Activated CD4-positive, alpha-beta T cell treated with anti-CD3 and anti-CD28 coated beads, Interleukin-10, Interleukin-2, amounts not matched to agents 100 ng/mL and 50 ng/mL, durations not matched to agents 16 hours and 8 hours (primary cell): ENCODE measurements at places on chromosomes 1 and 21.

DNA sequence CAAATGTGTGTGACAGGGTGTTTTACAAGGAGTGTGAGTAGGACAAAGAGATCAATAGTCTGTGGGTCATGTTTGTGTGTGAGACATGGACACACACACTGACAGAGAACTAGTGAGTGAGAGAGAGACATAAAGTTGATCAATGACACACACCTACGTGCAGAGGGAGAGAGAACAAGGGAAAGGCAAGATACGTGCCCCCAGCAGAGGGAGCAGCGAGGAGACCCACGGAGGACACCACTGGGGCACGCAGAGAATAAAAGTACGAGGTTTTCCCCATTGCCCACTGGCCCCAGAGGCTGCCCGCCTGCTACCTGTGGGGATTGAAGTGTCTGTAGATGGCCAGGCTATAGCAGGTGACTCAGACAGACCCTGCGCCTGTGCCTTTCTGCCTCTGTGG is 130.2 kb upstream of the CSF3R start:
- DNase-seq = no peak

DNA sequence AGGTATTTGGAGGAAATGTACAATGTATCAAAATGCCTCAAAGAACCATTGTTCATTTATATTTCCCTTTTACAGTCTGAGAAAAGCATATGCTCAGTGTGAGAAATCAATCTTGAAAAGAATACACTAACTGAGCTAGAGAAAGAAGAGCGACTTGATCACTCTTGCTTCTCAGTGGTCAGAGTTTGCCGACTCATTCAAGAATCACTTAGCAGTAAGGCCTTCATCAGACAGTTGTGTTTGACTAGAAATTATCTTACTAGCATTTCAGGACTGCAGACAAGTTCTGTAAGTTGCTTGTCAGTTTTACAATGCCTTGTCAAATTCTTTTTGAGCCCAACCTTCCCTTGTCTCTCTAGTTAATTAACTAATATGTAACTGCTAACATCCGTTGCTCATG is 12.9 kb downstream of the RGS18 start:
- DNase-seq = no peak

DNA sequence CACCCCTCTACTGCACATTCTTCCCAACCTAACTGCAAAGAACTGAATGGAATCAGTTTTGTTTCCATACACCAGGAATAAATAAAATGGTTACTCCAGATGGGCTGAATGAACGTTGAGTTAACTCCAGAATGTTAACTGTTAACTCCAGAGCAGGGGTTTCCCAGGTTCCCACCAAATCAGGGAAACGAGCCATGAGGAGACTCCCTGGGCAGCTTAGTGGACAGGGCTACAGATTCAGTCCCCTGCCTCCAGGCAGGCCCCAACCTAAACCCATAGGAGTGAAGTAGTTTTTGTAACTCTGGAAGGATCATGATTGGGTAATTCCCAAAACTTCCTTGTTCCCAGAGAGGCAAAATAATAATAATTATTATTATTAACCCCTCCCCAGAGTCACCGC is 14.1 kb downstream of the VSIG8 start:
- DNase-seq = no peak

DNA sequence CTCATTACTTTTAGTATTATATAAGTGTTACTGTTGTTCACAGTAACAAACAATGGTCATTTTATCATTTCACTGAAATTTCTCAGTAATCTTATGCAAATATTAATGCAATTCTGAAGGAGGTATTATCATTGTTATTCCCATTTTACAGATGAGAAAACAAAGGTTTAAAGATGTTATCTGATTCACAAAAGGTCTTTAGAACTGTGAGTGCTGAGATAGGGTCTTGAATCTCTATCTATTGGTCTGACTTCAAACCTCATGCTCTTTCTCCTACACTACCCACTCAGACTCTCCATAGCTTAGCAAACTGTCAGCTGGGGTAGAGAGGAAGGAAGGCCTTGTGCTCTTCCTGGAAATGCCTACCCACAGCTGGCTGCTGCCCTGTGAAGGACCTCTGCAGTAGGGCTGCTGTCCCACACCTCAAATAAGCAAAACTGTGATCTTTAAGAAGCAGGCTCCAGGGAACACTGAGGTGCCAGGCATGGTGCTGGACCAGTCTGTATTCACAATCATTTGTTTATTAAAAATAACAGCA is 6.2 kb upstream of the OSCP1 start:
- DNase-seq = peak; percentile 29

DNA sequence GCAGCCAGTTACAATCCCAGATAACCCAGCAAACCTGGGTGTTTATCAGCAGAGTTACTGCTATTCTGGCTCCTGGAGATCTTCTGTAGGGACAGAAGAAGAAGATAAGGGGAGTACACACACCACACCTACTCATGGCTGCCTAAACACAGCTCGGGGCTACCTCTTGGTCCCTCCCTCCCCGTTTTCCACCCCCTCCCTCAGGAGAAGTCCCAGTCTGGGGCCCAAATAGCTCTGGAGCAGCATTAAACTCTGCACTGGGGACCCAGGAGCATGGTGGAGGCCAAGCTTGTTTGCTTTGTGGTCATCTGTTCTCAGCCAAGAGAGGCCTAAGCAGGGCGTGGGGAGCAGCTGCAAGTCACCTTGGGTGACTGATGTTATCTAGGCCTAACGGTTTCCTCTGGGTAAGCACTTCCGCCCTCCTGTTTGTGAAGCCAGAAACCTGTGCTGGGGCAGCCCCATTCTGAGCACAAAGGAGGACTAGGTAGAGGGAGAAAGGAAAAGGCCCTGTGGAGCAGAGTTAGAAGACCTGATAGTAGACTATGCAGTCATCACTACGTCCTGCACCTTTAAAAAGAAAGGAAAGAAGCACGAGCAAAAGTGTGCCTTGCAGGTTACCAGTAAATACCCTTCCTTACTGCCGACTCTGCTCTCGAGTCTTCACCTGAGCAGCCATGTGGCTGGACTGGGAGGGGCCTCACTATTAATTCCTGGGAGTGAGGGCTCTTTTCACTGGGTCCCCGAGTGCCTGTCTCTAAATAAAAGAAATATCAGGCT is 2.0 kb upstream of the RCSD1 start:
- peak; percentile 95 for DNase-seq

GRCh38 chr1:20153000-20153418 is 13.9 kb downstream of the PLA2G2F start:
- DNase-seq = no peak

- DNase-seq = no peak
Measured at GRCh38 chr1:165632491-165632890, 1.5 kb downstream of the MGST3 start.

DNA sequence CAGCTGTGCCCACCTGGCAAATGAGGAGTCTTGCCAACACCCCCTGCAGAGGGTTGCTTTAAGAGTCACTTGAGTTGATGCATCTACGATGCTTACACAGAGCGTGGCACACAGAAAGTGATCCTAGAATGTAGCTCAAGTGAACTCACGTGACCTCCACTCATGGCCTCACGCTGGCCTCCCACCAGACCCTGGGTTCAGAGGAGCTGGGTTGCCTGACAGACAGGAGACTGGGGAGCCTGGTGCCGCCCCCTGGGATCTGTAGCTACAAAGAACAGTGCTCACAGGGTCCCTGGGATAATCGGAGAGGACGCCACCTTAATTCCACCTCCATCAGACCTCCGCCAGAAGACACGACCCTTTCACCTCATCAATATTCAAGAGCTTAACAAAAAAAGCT is 81.4 kb upstream of the CASZ1 start:
- DNase-seq = no peak

GRCh38 chr1:86641318-86641717 is 63.1 kb upstream of the SH3GLB1 start:
- no peak for DNase-seq

GRCh38 chr21:42906233-42906632 is 13.1 kb downstream of the NDUFV3 start:
- no peak for DNase-seq

- no peak for DNase-seq
Measured at GRCh38 chr1:71657891-71658679, 577.2 kb upstream of the ZRANB2 start.

DNA sequence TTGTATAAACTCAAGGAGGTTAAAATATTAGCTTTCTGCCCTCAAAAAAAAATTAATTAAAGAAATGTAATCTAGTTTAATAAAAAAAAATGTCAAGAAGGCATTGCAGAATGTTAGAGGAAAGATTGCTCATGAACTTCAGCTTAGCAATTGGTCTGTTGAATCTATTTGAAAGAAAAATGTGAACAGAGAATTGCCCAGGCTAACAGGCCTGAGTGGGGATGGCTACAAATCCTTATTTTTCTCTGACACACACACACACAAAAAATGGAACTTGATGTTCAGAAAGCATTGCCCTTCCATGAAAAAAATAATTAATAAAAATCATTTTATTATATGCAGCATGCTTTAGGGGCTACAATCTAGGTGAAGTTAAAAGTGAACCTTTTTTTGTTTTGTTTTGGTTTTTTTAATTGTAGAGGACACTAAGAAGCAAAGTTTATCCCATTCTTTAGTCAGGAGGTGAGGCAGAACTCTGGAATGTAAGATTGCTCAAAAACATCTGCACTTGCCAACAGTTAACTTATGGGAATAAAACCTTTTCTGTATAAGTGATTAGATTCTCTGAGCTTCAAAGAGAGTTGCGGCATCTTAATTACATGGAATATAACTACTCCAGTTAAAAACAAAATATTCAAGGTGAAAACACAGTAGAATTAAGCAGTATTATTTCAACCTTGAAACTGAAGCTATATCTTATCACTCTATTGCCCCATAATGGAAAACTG is 658.5 kb upstream of the ADGRL2 start:
- DNase-seq = no peak

DNA sequence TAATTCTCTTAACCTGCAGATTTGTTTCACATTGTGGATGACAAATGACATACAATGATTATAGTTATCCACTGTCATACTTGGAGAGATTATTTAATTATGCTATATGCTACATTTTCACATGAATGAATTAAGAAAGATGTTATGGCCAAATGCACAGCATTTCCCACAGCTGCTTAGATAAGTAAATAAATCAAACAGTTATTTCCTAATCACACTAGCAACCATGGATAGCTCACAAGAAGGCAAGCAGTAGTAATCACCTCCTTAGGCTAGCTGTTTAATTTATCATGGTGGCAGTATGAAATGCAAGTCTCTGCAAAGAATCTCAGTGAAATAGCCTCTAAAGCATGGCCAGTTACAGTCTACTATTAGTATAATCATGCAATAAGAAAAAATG is 1581.5 kb downstream of the NCAM2 start:
- no peak for DNase-seq

GRCh38 chr1:26923711-26924110 is 2.2 kb downstream of the NUDC start:
- peak; percentile 39 for DNase-seq

- DNase-seq = no peak
Measured at GRCh38 chr1:41144285-41144684, 97.8 kb downstream of the SCMH1 start.

DNA sequence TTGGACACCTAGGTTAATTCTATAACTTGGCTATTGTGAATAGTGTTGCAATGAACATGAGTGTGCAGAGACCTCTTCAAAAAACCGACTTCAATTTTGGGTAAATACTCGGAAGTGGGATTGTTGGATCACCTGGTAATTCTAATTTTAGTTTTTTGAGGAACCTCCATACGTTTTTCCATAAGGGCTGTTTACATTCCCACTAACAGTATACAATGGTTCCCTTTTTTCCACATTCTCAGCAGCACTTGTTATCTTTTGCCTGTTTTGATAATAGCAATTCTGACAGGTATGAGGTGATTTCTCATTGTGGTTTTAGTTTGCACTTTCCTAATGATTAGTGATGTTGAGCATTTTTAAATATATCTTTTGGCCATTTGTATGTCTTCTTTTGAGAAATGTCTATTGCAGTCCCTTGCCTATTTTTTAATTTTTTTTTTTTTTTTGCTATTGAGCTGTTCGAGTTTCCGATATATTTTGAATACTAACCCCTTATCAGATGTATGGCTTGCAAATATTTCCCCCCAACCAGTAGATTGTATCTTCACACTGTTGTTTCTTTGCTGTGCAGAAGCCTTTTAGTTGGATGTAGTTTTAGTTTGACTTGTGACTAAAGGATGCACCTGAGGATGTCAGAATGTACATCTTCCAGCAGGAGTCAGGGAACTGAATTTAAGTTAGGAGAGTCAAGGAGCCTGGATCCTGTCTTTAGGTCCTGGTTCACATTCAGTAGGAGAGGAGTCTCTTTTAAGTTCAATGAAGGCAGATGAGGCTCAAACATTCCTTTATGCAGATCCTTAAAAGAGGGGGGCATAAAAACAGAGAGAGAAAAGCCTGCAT is 120.0 kb downstream of the S1PR1 start:
- no peak for DNase-seq

GRCh38 chr1:221072214-221072613 is 193.0 kb downstream of the HLX start:
- DNase-seq = no peak

GRCh38 chr1:22978299-22978698 is 5.6 kb upstream of the LACTBL1 start:
- DNase-seq = no peak

- DNase-seq = no peak
Measured at GRCh38 chr21:20004367-20004766, 993.8 kb upstream of the NCAM2 start.

DNA sequence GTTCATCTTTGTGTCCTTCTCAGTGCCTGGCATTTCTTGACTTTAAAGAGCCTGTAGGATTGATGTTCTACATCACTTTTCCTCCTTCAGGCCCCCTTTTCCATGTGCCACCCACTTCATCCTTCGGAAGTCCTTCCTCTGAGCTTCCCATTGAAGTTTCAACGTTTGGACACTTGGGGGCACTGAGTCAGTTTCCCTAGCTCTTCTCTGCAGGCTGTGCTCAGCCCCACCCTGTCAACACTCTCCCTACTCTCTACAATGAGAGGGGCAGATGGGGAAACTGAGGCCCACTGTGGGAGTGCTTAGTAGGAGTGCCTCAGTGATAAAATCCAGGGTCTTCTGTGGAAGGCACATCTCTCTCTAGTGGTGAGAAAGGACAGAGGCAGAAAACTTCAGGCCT is 11.9 kb downstream of the KCNJ10 start:
- no peak for DNase-seq

DNA sequence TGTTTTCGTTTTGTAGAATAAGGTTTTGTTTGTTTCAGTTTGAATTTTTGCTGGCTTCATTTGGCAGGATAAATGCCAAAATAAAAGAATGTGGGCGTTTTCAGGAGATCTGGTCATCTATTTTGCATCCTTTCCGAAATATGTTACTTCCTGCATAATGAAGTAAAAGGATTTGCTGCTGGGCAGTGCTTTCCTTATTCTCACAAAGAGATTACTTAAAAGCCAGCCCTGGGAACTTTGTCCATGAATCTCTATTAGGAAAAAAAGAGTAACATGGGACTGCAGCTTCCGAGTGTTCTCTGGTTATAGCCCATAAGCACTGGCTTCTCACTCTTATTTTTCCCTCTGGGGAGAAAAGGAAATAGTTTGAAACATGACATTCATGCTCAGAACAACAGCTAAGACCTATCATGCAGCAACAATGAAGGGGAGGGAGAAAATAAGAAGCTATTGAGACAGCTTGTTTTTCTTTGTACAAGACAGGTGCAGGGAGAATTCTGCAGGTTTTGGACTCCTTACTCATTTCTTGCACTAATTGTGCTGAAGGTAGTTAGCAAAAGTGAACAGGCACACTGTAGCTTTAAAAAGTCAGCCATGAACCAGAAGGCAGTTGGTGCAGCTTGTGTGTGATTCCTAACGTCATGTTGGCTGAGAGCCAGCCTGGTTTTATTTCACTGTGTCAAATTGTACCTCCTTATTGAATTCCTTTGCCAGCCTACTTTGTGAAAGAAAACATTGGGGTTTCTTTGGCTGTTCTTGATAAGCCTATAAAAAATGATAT is at the start of gene SAMD13:
TSS of gene SAMD13 (plus strand) at position 705 of the 781 bp plus-strand sequence. CDS start 1,527 bp downstream, outside the sequence.
- DNase-seq = peak; percentile 48

- DNase-seq = no peak
Measured at GRCh38 chr1:101313356-101313755, 76.5 kb downstream of the S1PR1 start.
